Epithelial cell of alveolus of lung (primary cell): ENCODE measurements at places on chromosomes 7 and 10. TPM values are rescaled to one million over a fixed set of nuclear protein-coding genes. Genes with fewer than 3 reads are reported as not detected.

The PAX4 gene
- total RNA-seq, result not detected in 2 replicates

The LRGUK gene
- total RNA-seq, result under 0.01 and 0.48 TPM in 2 replicates

The DNA2 gene
- total RNA-seq, result 6.5 and 7.5 TPM in 2 replicates

The ZNF425 gene
- 1.6 and 6.6 TPM in 2 replicates for total RNA-seq
